HTR-8/SVneo (cell line): ENCODE measurements at places on chromosomes 1 and 21.

DNA sequence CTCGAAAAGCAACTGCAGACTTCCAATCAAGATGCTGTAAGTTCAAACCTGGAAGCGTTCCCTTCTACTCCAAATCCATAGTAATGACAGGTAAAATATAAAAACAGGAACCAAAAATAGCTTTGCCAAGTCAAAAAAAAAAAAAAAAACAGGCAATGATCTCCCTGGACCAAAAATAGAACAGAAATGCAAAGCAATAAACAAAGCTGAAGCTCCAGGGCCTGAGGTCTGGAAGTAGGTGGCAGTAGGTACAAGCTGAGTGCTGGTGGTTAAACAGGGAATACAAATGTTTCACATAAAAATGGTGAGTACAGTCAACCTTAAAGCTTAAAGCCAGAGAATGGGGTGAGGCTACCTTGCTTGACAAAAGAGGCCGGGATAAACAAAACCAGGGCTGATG is 610.8 kb downstream of the SMYD3 start:
- no peak for DNase-seq

- DNase-seq, result peak; percentile 43
These were observed 247.7 kb upstream of the PTBP2 start for GRCh38 chr1:96473791-96474434.

- no peak for DNase-seq
These were observed 108.0 kb downstream of the PTPRU start for GRCh38 chr1:29344336-29344735.

- no peak for DNase-seq
These were observed 138.2 kb upstream of the RUNX3 start for GRCh38 chr1:25068316-25068715.

GRCh38 chr1:36055706-36056105 is 28.2 kb upstream of the TEKT2 start:
- DNase-seq, result no peak

- no peak for DNase-seq
These were observed 9.4 kb downstream of the CR2 start for GRCh38 chr1:207463571-207463970.

GRCh38 chr1:3024019-3024418 is 2.8 kb downstream of the ACTRT2 start:
- no peak for DNase-seq

- DNase-seq, result no peak
These were observed 1.1 kb upstream of the DMBX1 start for GRCh38 chr1:46488343-46489168.

- DNase-seq, result no peak
These were observed 68.6 kb downstream of the SIPA1L2 start for GRCh38 chr1:232561381-232561780.

- no peak for DNase-seq
These were observed at the start of gene BLACAT1 for GRCh38 chr1:205455581-205456382. TSS of gene BLACAT1 (minus strand) at chr1:205456045.

GRCh38 chr1:248783367-248783766 is 27.8 kb upstream of the LYPD8 start:
- DNase-seq, result no peak

DNA sequence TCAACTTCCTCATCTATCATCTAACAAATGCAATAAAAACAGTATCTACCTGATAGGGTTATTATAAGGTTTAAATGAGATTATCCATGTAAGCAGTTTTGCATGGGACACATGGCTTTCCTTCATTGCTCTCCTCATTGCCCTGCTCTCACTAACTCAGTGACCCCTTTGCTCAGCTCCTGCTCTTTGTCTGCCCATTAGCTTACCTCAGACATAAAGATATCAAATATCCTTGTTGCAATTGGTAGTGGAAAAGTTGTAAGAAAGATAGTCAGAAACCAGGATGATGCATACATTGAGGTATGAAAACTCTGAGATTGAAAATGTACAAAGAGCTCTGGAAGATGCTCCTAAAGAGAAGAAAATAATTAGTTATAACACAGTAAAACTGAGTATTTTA is 89.8 kb downstream of the EVI5 start:
- DNase-seq, result no peak

DNA sequence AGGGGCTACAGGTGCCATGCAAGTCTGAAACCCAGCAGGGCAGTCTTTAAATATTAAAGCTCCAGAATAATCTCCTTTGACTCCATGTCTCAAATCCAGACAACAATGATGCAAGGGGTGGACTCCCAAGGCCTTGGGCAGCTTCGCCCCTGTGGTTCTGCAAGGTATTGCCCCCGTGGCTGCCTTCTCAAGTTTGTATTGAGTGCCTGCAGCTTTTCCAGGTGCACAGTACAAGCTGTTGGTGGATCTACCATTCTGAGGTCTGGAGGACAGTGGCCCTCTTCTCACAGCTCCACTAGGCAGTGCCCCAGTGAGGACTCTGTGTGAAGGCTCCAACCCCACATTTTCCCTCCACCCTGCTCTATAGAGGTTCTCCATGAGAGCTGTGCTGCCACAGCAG is 3.7 kb upstream of the MROH9 start:
- DNase-seq, result no peak

DNA sequence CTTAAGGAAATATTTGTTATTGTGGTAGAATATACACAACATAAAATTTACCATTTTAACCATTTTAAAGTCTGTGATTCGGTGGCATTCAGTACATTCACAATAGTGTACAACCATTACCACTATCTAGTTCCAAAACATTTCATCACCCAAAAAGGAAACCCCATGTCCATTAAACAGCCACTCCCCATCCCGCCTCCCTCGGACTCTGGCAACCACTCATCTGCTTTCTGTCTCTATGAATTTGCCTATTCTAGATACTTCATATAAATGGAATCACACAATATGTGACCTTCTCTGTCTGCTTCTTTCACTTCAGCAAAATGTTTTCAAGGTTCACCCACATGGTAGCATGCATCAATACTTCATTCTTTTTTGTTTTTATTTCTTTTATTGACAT is 51.3 kb downstream of the PTP4A2 start:
- no peak for DNase-seq

DNA sequence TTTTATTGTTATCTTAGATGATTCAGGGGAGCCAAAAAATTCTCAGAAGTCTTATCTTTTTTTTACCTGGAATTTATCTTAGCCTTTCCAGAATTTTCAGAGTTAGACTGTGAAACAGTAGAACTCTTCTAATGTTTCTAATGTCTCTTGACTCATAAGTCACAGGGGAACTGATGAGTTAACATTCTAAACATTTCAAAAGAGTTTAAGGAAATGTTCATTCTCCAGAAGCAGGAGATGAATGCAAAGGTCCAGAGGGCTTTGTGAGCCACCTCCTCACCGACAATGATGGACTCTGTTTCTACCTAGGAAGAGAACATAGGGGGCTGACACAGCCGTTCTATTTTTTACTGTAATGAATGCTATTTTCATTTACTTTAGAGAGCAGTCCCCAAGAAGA is 157.5 kb downstream of the BRINP2 start:
- no peak for DNase-seq

- DNase-seq, result peak; percentile 7
These were observed 85.7 kb downstream of the BRINP2 start for GRCh38 chr1:177256153-177257075.
